ENCODE measurements at places on chromosomes 5 and 9.

DNA sequence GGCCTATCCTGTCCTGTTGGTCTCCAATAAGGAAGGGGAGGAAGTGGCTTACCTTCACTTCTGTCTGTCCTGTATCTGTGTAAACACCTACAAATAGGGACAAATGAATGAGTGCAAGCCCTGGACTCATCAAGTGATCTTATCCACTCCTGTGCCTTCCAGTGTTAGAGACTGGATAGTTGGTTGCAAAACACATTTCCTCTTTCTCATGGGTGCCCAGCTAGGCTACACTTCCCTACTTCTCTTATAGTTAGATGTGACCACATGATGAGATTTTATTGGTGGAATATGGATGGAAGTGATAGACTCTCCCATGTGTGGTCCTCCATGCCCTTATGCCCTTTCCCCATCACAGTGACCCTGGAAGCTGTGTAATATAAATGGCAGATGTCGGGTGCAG is 16.9 kb upstream of the PFDN1 start:
- no peak for DNase-seq

DNA sequence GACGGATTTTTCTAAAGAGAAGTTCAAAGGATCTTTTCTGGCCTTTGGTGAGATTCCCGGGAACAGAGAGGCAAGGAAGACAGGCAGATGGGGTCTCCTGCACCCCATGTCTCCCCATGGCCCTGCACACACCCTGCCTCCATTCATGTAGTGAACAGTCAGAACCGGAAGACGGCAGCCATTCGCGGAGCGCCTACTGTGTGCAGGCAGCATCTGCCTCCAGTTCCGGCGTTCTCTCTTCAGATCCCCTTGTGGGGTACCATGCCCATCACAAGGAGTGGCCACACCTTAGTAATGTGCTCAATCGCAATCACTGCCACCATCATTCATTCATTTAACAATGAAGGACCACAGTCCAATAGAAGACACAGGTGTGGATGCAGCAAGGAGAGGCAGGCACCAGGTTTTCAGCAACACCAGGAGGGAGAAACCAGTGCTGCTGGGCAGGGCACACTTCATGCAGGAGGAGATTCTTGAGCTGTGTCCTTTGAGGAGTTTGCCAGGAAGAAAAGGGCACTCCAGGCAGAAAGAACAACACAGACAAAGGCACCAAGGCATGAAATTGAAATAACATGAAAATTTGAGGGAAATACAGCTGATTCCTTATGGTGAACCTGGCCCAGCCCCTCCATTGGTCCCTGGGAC is 171.5 kb upstream of the PHYKPL start:
- no peak for DNase-seq

- no peak for DNase-seq
Observed at GRCh38 chr9:37676411-37676830, 25.7 kb downstream of the FRMPD1 start.

DNA sequence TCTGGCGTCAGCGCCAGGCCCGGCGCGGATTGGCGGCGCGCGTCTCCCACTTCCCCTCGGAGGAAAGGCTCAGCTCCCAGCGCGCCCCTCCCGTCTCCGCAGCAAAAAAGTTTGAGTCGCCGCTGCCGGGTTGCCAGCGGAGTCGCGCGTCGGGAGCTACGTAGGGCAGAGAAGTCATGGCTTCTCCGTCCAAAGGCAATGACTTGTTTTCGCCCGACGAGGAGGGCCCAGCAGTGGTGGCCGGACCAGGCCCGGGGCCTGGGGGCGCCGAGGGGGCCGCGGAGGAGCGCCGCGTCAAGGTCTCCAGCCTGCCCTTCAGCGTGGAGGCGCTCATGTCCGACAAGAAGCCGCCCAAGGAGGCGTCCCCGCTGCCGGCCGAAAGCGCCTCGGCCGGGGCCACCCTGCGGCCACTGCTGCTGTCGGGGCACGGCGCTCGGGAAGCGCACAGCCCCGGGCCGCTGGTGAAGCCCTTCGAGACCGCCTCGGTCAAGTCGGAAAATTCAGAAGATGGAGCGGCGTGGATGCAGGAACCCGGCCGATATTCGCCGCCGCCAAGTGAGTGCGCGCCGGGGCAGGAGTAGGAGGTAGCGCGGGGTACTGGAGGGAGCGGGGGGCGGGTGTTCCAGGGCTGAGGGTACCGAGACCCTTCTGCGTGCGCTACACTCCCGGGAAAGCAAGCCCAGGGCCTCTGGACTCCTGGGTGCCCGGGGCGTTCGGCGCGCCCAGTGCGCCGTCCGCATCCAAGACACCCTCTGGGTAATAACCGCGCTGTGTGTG is at the start of gene MSX2:
MSX2 (plus strand) TSS at position 99 of the 777 bp plus-strand sequence; CDS start at position 177, 78 bp downstream.
- peak; percentile 79 for DNase-seq

DNA sequence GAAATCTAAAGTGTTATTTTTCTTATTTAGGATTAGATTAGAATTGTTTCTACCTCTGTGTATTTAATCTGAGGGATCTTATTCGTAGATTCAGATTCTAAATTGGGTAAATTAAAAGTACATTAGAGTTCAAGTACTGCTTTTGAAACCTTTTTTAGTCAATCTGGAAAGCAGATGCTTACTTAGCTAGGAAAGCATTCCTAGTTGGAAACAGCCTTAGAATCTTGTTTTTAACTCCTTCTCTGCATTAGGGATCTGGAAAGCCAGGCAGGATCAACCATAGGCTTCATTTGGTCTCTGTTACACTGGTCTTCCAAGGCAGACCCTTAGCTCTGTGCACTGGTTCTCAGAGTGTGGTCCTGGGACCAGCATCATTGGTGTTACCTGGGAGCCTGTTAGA is 247.4 kb downstream of the NR3C1 start:
- peak; percentile 49 for DNase-seq

GRCh38 chr5:147830035-147830434 is 1.4 kb downstream of the SPINK1 start:
- DNase-seq, result no peak

DNA sequence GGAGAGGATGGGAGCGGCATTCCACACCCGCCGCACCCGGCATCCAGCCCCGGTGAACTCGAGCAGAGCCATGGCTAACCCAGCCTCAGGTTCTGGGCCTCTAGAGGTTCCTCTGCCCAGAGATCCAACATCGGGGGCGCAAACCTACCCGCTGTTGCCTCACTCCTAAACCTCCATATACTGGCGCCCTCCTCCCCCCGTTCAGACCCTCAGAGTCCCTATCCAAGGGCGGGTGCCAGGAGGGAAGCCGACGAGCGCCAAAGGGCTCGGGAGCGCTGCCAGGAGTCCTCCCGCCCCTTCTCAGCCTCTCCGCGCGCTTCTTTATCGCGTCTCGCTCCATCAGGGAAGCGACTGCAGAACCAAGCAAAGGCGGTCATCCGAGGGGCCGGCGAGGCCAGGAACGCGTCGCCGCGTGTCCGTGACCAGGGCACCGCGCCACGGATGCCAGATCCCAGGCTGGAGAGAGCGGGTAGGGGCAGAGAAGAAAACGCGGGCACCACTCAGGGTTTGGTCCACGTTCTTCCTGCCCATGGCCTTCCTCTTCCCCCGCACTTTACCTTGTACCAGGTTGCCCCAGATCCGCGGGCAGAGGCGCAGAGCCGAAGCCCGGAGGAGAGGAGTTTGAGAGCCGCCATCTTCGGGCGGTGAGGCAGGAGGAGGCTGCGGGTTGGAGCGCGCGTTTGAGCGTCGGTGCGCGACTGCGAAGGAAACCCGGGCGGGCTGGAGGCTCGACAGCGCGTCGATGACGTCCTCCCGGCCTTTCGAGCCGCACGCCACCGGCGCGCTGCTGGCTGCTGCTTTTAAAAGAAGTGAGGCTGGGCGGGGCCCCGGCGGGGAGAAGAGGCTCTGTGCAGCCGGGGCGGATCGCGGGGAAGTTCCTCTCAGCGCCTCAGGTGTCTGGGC is at the start of gene OXCT1:
OXCT1 (minus strand) TSS at position 702 of the 903 bp plus-strand sequence; CDS start at position 635, 67 bp downstream.
- DNase-seq, result peak; percentile 74

DNA sequence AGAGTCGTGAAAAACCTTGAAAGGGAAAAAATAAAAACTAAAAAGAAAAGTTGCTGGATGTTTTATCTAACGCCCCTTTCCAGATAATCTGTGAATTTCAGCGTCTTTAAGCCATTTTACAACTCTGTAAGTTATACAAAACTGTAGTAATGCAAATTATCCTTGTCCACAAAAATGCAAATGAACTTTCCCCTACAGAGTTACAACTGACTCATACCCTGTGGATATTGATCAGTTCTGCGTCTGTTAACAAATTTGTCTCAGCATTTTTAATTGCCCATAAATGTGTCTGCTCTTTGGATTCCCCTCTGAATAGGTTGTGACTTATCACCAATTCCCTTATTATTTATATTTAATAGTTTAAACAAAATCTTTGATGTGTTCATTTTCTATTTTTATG is 105.9 kb upstream of the PRLR start:
- no peak for DNase-seq

DNA sequence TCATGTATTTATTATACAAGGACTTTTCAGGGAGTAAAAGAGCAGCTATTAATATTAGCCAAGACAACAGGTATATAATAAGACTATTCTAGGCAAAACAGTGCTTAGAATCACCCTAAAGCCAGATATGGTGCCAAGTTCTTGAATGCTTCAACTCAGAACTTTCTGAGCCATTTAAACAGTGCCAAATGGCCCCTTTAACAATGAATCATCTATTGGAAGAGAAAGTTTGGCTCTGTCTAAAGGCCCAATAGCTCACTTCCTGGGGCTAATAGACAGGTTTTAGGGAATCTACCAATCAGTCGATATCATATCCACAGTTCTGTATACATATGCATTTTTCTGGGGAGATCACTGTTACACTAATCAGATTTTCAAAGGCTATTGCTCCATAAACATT is 42.9 kb downstream of the ZNF474 start:
- no peak for DNase-seq

DNA sequence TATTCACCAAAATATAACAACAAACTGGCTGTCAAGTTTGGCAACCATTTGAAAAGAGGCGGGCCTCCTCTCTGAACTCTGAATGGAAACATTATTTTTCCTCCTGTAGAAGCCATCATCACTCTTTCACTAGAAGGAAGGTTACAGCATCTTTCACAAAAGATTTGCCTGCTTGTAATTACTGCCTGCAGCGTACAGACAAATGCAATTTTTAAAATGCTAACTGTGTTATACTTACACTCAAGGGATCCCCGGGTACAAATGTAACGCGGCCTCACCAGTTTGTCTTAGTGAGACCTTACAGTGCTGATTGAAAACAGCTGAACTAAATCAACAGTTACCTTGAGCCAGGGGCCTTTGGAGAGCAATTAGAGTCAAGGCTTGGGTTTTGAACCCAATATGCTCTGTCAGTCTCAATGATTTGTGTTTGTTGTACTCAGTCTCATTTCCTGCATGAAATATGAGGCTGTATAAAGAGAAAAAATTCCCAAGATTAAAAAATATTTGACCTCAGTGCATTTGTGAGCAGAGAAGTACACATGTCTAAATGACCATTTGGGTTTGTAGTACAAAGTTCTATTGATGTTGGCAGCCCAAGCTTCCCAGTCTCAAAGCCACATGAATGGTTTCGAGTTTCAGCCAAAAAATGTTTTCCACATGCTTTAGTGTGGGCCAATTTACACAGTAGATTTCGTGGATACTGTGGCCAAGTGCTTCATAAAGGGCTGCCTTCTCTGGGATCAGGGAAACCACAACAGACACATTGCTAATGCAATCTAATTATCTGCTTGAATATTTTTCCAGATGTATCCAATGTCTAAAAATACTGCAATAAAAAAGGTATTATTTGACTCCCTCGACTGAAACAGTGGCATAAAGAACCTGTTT is 500.0 kb downstream of the SPATA31D1 start:
- peak; percentile 92 for DNase-seq

DNA sequence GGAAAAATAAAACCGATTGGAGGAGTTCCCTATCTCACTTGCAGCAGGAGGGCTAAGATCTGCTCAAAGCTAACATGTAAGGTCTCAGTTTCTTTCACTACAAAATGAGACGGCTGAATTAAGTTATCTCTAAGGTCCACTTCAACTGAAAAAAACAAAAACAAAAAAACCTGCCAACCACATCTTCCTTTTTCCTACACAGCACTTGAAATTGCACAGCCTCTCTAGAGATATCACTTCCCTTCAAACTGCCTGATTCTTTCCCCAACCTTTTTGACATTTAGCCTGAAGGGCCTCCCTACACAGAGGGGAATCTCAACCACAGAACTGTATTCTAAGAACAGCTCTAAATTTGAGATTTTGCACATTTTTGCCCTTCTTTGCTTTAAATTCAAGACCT is 227.9 kb upstream of the TARS1 start:
- no peak for DNase-seq

- DNase-seq, result no peak
Observed at GRCh38 chr9:75229605-75230332, 141.5 kb downstream of the OSTF1 start.

DNA sequence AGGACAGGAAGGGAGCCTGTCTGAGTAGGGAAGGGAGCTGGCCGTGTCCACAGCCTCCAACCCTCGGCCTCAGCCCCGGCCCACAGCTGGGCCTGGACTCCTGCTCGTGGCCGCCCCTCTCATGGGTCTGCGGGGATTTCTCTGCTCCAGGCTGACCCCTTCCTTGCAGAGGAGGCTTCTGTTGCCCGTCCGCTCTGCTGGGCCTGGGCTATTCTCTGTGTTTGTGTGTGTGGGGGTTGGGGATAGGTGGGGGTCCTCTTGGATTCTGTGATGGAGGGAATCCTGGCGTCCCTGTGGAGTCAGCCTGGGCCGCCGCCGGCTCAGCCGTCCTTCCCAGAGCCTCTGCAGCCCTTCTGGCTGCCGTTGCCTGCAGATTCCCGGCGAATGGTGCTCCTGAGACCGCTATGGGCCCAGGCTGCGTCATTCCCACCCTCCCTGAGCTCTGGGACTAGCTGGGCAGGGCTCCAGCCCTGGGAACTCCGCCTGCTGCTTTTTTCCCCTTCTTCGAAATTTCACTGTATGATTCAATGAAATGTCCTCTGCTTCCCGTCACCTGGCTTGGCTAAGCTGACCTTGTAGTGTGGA is 64.2 kb downstream of the FGF18 start:
- DNase-seq, result peak; percentile 47
